Activated CD4-positive, alpha-beta T cell treated with anti-CD3 and anti-CD28 coated beads for 48 hours (primary cell): ENCODE measurements at places on chromosomes 5 and 9.

- DNase-seq: no peak
Measured at GRCh38 chr5:57009811-57010210, 57.9 kb upstream of the MIER3 start.

- no peak for DNase-seq
Measured at GRCh38 chr5:114467729-114468128, 105.9 kb downstream of the KCNN2 start.

- no peak for DNase-seq
Measured at GRCh38 chr5:139951296-139951924, 91.7 kb downstream of the NRG2 start.

DNA sequence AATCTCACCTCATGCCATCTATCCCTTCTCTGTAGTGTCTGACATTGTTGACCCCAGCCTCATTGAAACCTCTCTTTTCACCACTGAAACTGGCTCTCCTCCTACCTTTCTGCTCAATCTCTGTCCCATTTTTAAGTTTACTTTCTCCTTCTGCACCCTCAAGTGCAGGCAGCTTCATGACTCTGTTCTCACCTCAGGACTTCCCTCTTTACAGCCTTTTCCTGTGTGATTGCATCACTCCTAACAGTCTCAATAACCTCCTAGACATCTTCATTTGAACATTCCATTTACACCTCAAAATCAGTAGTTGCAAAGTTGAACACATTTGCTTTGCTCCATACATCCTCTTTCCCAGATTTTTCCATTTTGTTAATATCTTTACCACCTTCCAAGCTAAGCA is 172.1 kb downstream of the RASEF start:
- no peak for DNase-seq

GRCh38 chr5:73273379-73274050 is 100.5 kb downstream of the TMEM174 start:
- no peak for DNase-seq

GRCh38 chr9:71121275-71122021 is at the start of gene TRPM3:
Gene TRPM3, minus strand, starts transcription at chr9:71121621. Its CDS starts 267 bp downstream, at chr9:71121354.
- DNase-seq: no peak
